Fibroblast of skin of abdomen (primary cell): ENCODE measurements at places on chromosomes 16 and 17.

DNA sequence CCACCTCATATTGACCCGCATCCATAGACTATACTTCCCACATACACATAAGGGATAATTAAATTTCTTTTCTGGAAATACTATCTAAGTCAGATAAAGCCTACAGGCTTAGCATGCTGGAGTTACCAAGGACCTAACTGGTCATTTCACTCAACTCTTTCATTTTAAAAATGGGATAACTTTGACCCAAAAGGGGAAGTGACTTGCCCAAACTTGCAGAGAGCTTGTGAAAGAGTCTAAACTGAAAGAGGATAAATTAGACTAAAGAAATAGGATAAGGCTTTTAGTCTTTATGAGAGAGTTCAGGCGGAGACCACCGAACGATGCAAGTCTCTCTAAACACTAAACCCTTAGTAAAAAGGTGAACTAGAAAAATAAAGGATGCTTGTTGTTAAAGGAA, 3.9 kb upstream of the KRT33A start:
- DNase-seq = no peak

DNA sequence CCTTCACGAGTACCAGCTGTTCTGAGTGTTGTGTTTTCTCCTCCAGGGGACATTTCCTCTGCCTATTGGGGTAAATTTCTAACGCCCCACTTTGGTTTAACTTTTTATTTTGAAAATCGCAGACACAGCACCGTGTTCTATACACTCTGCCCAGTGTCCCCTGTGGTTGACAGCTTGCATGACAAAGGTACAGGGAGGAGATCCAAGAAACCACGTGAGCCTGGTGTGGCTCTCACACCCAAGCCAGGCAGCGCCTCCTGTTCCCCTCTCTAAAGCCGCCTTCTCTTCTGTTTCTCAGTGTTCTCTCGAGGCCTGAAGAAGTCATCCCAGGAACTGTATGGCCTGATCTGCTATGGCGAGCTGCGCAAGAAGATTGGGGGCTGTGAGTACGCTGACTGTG, 25.4 kb downstream of the CRAMP1 start:
- no peak for DNase-seq

GRCh38 chr17:35890774-35891155, 10.6 kb upstream of the CCL5 start:
- no peak for DNase-seq

- no peak for DNase-seq
Measured at GRCh38 chr16:11411059-11411550, 65.8 kb downstream of the RMI2 start.

GRCh38 chr16:88932929-88933328, 44.1 kb downstream of the CBFA2T3 start:
- DNase-seq = no peak
